ENCODE measurements at places on chromosomes 13 and 19.

DNA sequence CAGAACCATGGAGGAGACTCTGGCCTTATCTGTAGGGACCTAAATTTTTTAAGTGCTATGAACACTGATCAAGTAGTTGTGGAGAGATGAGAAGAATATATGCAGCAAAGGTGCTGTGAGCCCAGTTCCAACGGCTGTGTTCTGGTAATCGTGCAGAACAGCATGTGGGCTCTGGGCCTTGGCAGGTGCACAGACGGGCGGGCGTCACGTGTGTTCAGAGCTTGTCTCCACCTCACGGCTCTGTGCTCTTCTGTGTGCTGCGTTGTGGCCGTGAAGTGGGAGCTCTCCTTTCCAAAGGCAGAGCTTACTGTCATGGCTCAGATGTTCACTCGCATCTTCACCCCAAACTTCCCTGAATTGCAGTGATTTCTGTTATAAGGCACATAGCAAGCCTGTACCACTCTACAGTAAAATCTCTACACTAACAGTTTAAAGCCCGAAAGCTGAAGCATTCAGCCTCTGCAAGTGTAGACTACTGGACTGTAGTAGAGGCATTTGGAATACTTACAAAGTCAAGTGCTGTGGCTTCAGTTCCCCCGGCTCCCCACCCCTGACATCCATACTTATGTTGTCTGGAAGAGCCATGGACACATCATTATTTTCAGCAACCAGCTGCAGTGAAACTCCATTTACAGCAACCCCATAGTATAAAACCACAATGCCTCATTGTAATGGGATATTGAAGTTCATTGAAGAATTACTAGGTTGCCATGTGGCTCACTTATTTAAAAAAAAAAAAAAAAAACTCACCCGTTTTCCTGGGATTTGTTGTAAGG is 27.5 kb upstream of the TEX29 start:
- DNase-seq = no peak

DNA sequence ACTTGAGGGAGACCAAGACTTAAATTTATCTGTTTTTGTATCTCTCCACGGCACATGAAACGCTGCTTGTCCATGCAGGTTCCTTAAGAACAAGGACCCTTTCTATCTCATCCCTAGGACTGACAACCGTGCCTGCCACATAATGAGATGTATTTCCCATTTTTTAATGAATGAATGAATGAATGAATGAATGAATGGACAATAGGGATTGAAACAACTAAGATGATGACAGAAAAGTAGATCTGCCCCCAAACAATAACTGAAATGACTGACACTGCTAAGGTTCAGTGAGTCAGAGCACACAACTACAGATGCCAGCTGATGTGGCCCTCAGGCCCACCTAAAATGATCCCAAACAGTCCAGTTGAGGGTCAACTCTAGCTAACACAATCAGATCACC is 69.8 kb downstream of the USP12 start:
- DNase-seq = no peak

DNA sequence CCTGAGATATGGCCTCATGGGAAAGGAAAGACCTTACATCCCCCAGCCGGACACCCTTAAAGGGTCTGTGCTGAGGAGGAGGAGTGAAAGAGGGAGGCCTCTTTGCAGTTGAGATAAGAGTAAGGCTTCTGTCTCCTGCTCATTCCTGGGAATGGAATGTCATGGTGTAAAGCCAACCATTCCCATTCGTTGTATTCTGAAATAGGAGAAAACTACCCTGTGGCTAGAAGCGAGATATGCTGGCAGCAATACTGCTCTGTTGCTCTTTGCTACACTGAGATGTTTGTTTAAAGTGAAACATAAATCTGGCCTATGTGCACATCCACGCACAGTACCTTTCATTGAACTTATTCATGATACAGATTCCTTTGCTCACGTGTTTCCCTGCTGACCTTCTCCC is 783 bp upstream of the ZNF587B start:
- DNase-seq = no peak

DNA sequence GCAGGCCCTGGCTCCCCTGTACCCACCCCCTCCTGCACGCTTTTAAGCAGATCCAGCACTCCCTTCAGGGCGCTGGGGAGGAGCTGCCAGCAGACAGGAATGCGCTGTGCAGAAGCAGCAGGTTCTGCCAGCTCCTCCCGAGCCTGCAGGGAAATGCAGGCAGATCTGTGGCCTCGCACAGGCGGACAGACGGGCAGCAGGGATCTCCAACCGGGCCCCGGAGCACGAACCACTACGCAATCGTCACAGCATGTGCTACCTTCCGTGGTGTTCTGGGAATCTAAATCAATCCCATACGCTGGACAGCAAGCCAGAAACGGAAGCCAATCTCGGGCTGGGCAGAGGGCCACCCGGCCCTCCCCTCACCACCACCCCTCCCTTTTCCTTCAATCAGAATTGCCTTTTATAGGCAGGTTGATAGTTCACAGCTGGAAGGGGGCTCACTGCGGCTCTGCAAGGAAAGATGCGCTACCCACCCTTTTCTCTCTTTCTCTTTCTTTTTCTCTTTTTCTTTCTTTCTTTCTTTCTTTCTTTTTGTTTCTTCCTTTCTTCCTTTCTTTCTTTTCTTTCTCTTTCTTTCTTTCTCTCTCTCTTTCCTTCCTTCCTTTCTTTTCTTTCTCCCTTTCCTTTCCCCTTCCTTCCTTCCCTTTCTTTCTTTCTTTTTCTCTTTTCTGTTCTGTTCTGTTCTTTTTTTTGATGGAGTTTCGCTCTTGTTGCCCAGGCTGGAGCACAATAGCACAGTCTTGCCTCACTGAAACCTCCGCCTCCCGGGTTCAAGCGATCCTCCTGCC is 99.9 kb downstream of the GNG7 start:
- DNase-seq = no peak

GRCh38 chr13:67549331-67549730 is 319.2 kb upstream of the PCDH9 start:
- DNase-seq = no peak

- no peak for DNase-seq
Measured at GRCh38 chr13:33355201-33355895, 69.8 kb upstream of the STARD13 start.

- DNase-seq = no peak
Measured at GRCh38 chr13:99281811-99282263, 23.7 kb upstream of the GPR18 start.
